Head of caudate nucleus (tissue), 42 donors: ENCODE measurements at places on chromosomes 7 and 10.

DNA sequence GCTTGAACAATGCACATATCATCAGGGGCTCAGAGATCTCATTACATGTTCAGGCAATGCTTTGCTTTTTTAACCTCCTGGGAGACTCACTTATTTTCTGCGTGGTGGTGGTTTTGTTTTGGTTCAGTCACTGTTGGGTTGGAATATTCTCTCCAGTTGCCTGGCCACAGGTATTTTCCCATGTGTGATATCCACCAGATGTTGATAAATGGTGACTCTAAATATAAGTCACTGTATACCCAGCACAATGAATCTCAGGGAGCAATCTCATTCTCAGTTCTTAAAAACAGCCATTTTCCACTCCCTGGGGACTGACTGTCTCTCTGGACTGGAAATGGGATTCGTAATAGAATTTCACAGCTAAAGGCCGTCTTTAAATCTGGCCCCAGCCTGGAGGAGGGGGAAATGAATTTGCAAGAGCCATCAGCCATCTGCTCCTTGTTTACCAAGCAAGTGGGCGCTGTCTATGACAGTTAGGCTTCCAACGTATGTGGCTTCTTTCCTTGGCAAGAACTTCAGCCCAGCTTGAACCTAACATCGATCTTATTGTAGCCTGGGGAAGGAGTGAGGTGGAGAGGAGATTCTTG, 1106.2 kb downstream of the NRG3 start:
- DNase-seq: no peak

- no peak for DNase-seq
Measured at GRCh38 chr7:44191171-44191570, 1.9 kb upstream of the GCK start.

DNA sequence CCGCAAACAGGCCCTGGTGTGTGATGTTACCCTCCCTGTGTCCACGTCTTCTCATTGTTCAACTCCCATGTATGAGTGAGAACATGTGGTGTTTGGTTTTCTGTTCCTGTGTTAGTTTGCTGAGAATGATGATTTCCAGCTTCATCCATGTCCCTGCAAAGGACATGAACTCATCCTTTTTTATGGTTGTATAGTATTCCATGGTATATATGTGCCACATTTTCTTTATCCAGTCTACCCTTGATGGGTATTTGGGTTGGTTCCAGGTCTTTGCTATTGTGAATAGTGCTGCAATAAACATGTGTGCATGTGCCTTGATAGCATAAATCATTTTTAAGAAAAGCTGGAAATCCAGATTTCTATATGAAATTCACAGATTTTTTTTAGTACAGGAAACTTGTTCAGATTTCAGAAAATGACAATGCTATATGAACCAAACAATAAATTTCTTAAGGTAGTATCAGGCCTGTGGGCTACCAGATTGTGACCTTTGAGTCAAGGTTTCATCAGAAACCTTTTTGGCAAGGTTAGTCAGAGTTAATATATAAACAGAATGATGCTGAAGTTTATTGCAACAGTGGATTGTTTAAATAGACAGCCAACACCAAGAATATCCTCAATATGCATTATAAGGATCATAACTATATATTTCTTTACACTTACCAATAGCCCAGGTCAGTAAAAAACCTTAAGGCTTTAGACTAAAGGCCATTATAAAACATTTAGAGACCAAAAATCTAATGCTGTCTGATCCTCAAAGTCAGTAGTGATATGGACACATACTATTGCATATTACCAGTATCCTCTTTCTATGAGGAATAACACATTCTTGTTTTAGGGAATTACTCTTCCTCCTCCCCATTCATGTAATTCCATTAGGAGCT, 68.7 kb upstream of the PAPSS2 start:
- no peak for DNase-seq

GRCh38 chr7:18384491-18385143, 110.9 kb upstream of the HDAC9 start:
- no peak for DNase-seq

- peak; percentile 37 for DNase-seq
Measured at GRCh38 chr7:1664711-1665548, 5.1 kb upstream of the ELFN1 start.

DNA sequence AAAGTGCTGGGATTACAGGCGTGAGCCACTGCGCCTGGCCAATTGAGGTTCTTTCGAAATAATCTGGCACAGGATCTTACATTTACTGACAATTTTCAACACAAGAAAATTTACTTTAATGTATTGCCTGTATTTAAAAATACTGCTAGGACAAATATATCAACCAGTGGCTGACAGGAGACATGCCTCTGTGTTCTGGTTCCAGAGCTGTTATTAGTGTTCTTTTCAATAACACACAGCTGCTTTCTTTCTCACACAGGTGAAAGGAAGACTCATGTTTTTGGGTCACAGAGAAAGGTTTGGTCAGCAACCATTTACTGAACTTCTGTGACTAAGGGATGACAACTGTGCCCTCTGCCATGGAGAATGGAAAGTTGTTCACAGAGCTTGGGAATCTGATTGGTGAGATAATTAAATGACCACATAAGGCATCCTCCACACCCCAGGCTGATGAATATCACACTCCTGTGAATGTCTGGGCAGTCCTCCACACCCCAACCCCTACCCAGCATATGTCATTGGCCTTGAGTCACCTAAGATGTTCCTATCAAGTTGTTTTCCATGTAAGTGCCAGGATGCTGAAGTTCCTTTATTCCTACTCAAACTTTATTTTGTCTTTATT, 180.1 kb downstream of the RAPGEF5 start:
- DNase-seq: no peak

GRCh38 chr7:18489624-18490023, 5.9 kb upstream of the HDAC9 start:
- DNase-seq: no peak

GRCh38 chr7:27611059-27611458, 51.6 kb downstream of the HIBADH start:
- no peak for DNase-seq

DNA sequence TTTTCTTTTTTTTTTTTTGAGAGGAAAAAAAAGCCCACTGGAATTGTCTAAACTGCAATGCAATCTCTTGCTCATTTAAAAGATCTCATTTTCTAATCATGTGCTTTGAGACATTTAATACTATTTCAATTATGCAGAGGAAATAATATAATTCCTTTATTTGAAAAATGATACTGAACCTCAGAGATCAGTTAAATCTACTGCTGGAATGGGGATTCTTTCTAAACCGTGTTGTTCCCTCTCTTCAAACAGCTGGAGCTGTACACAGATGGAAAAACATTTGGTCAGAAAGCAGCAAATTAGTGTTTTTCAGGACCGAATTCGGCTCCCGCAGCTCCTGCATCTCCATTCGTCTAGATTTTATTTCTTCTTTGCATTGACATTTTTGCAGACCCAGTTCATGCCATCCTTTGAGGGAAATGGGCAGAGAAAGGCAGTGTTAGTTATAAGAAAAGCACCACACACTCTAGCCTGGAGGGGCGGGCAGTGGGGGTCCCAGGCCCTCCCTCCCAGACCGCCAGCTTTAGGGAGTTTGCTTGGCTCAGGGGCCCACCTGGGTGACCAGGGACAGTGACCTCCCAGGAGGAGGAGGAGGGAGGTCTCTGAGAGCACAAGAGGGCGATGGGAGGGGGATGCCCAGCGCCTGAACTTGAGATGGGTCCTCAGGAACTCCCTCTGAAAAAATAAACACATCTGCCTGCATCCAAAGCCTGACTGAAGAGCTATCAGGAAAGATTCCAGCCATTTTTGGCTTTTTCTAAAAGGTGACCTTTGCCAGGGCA, 32.4 kb downstream of the TRIM8 start:
- DNase-seq: no peak

DNA sequence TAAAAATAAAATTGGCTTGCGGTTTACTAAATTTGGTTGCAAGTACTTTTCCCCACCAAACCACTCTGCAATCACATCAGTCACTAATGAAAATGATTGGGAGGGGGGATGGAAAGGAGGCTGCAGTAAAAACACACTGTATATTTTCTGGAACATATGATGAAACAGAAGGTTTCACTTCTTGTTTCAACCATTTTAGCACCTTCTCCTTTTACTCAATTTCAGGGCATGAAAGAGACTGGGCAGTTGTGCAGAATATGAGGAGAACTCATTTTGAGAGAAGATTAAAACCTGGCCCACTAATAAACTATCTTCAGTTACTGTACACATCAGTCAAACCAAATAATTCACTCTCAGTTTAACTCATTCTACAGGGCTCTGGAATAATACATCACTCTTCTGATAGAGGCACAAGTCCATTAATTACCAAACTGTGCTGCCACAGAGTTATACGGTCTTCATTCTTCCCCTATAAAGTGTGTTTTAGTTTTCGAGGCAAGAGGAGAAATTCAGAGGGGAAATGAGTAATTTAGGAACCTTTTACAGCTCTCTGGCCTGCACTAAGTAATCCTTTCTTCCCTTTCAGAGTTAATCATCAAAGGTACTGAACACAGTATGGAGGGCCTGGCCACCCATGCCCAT, 25.5 kb downstream of the JAZF1 start:
- DNase-seq: no peak

DNA sequence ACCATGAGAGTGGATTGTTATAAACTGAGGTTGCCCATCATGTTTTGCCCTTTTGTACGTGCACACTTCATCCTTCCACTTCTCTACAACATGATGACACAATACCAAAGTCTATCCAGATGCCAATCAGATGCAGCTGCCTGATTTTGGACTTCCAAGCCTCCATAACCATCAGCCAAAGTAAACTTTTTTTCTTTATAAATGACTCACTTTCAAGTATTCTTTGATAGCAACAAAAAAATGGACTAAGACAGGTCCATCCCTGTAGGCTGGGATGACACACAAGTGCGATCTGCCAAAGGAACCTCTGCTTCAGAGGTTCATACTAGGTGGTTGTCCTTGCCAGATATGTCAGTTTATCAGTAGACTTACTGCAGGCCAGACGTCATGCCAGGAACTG, 320.2 kb upstream of the FZD1 start:
- no peak for DNase-seq

DNA sequence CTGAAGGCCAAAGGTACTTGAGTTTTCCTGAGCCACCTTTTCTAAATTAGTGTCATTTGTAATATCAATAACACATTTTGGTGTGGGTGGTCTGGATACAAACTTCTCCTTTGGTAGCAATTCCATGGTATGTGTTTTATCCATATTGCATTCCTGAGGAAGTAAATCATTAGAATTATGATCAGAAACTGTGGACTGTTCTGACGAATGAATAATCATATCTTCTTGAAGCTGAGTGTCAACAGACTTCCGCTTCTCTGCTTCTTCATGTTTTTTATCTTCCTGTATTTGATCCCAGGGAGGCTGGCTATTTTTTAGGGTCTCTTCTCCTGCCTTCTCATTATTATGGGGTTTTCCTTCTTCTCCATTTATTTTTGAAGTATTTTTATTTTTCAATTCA, 81.4 kb downstream of the NRBF2 start:
- DNase-seq: no peak

- no peak for DNase-seq
Measured at GRCh38 chr10:26488344-26488743, 50.2 kb downstream of the APBB1IP start.

DNA sequence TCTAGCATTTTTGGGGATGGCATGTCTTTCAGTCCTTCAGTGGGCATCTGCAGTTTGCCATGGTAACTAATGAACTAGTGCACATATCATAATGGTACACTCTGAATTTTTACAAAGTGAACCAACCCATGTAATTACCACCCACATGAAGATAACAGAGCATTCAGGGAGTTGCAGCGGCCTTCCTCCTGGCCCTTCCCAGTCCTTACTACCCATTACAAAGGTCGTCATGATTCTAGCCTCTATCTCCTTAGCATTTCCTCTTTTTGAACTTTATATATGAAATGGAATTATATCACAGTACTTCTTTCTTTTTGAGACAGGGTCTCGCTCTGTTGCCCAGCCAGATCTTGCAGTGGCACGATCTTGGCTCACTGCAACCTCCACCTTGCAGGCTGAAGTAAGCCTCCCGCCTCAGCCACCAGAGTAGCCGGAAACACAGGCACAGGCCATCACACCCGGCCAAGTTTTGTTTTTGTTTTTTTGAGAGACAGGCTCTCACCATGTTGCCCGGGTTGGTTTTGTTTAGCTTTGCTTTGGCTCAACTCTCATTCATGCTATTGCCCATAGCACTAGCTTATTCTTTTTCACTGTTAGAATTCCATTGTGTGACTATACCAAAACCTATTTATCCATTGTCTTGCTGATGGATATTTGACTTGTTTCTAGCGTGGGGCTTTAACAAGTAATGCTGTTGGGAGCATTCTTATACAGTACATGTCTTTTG, 79.2 kb downstream of the APBB1IP start:
- DNase-seq: no peak

- DNase-seq: no peak
Measured at GRCh38 chr7:34308595-34308994, 349.4 kb upstream of the NPSR1 start.

- DNase-seq: no peak
Measured at GRCh38 chr7:2331707-2332106, 17.5 kb upstream of the SNX8 start.

- DNase-seq: no peak
Measured at GRCh38 chr7:84492098-84493034, 297.8 kb upstream of the SEMA3A start.

DNA sequence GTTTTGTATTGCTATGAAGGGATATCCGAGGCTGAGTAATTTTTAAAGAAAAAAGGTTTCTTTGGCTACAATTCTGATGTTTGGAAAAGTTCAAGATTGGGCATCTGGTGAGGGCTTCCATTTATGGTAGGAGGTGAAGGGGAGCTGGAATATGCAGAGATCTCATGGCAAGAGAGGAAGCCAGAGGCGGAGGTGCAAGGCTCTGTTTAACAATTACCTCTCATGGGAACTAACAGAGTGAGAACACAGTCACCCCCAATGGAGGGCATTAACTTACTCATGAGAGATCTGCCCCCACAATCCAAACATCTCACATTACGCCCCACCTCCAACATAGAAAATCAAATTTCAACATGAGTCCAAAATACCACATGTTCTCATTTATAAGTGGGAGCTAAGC, 62.0 kb downstream of the AKR1D1 start:
- no peak for DNase-seq

- DNase-seq: no peak
Measured at GRCh38 chr10:2592360-2593160, 474.8 kb upstream of the PFKP start.

GRCh38 chr7:485188-486081, 34.2 kb downstream of the PDGFA start:
- no peak for DNase-seq

GRCh38 chr10:97102441-97102840, 83.3 kb downstream of the SLIT1 start:
- DNase-seq: no peak

DNA sequence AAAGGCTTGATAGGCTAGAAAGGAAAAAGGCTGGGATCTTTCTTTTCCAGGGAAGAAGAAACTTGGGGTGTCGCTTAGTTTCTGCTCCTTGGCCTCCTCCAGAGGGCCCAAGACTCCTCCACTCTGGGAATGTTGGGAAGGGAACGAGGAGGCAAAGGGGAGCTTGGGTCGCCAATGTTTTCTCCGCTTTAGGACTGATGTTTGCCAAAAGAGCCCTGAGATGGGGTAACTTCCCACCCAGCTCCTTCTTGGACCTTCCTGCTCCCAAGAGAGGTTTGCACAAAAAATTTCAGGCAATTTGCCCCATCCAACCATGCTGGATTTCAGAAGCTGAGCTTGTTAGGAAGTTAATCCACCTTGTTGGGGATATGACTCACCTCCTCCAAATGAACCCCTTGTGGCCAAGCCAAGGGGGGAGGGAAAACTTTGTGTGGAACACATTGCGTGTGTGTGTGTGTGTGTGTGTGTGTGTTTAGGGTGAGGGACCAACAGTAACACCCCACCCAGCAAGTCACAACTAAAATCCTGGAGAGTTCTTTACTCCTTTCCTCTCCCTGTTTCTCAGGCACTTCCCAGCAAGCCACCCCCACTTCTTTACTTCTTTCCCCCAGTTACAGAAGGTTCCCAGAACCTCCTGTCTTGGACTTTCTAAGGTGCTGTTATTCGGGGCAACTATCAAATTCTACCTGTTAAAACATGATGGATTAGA, 8.7 kb upstream of the HOXA2 start:
- no peak for DNase-seq
